ENCODE measurements at places on chromosomes 5 and 9. TPM values are rescaled to one million over a fixed set of nuclear protein-coding genes. Genes with fewer than 3 reads are reported as not detected.

DNA sequence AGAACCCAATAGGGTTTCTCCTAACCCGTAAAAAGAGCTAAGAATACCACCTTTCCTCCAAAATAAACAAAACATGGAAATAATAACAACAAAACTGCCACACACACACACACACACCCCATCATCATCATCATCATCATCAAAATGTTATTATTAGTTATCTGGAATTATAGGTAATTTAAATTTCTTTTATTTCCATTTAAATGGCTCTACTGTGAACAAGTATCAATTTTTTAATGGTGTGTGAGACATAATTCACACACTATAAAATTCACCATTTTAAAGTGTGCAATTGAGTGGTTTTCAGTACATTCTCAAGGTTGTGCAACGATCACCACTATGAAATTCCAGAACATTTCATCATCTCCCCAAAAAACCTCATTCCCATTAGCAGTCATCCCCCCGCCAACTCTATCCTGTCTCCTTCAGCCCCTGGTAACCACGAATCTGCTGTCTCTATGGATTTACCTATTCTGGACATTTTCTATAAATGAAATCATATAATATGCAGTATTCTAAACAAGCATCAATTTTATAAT lies 172.7 kb downstream of the ROR2 start:
- no peaks in the 10 kb centered on the region for H3K36me3 ChIP-seq
- H3K27me3 ChIP-seq, result peaks cover 28% of the 10 kb centered on the region
- H3K27ac ChIP-seq, result no peak overlapping the region
- DNase-seq, result peak; percentile 74
- H3K4me1 ChIP-seq, result peaks cover 4% of the 10 kb centered on the region

DNA sequence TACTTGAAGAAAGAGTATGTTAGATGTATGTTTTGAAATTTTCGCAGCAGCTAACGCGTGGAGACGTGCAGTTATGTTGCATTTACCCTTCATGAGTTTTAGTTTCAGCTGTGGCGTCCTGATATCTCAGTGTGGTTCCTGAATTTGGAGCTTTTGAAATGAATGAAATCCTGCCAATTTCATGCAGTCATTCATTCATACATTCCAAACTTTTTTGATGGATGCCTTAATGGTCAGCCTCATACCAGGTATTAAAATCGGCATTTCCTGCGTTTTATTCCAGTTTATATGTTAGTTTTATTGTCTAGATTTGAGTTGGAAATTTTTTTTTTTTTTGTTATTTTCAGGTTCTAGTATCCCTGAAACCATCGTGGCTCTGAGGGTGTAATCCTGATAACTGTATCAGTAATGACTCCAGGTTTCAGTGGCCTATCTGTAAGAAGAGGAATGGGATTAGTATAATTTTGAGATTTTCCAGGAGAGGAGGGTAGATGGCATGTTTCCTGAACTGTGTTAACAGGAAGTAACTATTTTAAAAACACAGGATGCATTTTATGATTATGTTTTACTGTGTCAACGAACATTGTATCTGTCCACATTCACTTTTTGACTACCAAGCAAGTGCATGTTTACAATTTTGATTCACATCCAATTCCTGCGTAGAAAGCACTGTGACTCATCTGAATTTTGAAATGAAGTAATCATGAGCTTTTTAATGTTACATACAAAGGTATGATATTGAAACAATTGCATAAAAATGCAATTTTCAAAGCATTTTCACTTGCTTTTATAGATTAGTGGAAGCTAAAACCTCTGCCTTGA lies 1.0 kb downstream of the FOCAD start:
- H3K4me1 ChIP-seq, result peaks cover 9% of the 10 kb centered on the region
- peak; percentile 66 for DNase-seq
- no peaks in the 10 kb centered on the region for H3K36me3 ChIP-seq
- peak overlapping the region; percentile 87 for H3K27ac ChIP-seq

Gene NR2F1
- 4.3 TPM for total RNA-seq

GRCh38 chr5:17365811-17366138 lies 132.3 kb upstream of the TAF11L2 start:
- no peaks in the 10 kb centered on the region for H3K27me3 ChIP-seq
- no peaks in the 10 kb centered on the region for H3K36me3 ChIP-seq
- H3K27ac ChIP-seq, result no peak overlapping the region
- peak; percentile 66 for DNase-seq
- no peak overlapping the region for H3K4me3 ChIP-seq

DNA sequence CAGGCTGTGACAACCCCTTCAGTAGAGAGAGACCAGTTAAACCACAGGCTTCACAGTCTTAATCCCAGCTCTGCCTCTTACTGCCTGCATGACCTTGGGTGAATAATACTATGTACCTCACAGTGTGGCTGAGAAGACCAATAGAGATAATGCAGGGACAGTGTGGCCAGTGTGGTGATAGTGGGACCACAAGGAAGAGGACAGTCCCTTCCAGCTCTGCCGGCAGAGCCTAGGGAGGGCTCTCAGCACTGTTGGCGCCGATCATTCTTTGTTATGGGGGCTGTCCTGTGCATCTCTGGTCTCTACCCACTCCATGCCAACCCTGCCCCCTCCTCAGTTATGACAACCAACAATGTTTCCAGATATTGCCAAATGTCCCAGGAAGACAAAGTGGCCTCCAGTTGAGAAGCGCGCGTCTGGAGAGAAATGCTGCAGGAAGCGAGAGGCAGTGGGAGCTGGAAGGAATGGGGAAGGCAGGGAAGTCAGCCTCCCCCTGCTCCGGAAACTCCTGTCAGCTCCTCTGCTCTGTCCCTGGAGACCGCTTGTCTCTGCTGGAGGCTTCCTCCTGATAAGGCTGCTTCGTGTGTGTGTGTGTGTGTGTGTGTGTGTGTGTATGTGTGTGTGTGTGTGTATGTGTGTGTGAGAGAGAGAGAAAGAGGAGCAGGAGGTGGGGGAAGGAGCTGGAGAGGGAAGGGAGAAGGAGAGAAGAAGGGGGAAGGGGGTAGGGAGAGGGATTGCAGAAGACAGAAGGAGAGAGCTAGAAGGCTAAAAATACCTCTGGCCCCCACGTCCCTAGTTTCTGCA lies 31.8 kb upstream of the FABP6 start:
- no peaks in the 10 kb centered on the region for H3K27me3 ChIP-seq
- no peak overlapping the region for H3K4me3 ChIP-seq
- H3K36me3 ChIP-seq, result no peaks in the 10 kb centered on the region
- H3K27ac ChIP-seq, result no peak overlapping the region
- DNase-seq, result no peak
- H3K4me1 ChIP-seq, result peaks cover 20% of the 10 kb centered on the region

DNA sequence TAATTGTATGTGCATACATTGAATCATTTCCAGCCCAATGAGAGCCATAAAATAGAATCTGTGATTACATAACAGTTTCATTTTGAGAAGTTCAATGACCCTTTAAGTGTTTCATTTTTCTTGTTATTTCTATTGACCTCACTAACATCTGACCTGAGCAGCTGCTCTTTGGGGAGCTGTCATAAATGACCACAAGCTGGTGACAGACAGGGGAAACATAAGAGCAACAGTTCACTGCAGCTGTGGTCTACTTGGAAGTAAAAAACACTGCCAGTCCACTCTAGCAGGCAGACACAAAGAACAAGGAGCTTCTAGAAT lies 265.4 kb downstream of the DTWD2 start:
- H3K4me1 ChIP-seq, result no peaks in the 10 kb centered on the region
- no peak overlapping the region for H3K4me3 ChIP-seq
- no peaks in the 10 kb centered on the region for H3K27me3 ChIP-seq

Gene OR1Q1
- total RNA-seq, result not detected

Gene ZNG1C
- 21.1 TPM for total RNA-seq

GRCh38 chr5:146722361-146722779 lies 156.2 kb downstream of the PPP2R2B start:
- peak; percentile 67 for DNase-seq
- no peak overlapping the region for H3K4me3 ChIP-seq
- no peak overlapping the region for H3K27ac ChIP-seq
- no peaks in the 10 kb centered on the region for H3K36me3 ChIP-seq
- peaks cover 13% of the 10 kb centered on the region for H3K4me1 ChIP-seq

GRCh38 chr5:125197321-125197720 lies 450.9 kb upstream of the ZNF608 start:
- H3K36me3 ChIP-seq, result no peaks in the 10 kb centered on the region
- H3K27me3 ChIP-seq, result no peaks in the 10 kb centered on the region
- no peak for DNase-seq
- no peak overlapping the region for H3K4me3 ChIP-seq
- H3K27ac ChIP-seq, result no peak overlapping the region

DNA sequence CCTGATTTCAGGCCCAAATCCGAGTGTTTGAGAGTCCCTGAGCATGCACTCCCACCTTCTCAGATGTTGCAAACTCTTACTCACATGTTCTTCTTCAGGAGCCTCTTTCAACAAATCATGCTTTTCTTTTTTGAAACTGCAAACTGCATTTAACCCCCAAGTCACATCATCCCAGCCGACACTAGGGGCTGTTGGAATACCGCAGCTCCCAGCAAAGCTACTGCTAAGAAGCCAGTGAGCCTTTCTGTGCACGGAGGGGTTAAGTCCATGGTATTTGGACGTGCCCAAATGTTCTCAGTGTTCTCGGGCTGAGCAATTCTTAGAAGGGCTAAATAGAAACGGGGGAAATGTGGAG lies 282.9 kb downstream of the NFIB start:
- H3K4me1 ChIP-seq, result peaks cover 4% of the 10 kb centered on the region
- H3K36me3 ChIP-seq, result no peaks in the 10 kb centered on the region
- DNase-seq, result peak; percentile 56
- H3K4me3 ChIP-seq, result no peak overlapping the region
- H3K27ac ChIP-seq, result no peak overlapping the region
- H3K27me3 ChIP-seq, result peaks cover 6% of the 10 kb centered on the region

- H3K27me3 ChIP-seq, result no peaks in the 10 kb centered on the region
- H3K27ac ChIP-seq, result peak overlapping the region; percentile 66
- no peak overlapping the region for H3K4me3 ChIP-seq
- DNase-seq, result peak; percentile 93
These were observed 42.0 kb downstream of the ACO1 start for GRCh38 chr9:32426278-32426939.

DNA sequence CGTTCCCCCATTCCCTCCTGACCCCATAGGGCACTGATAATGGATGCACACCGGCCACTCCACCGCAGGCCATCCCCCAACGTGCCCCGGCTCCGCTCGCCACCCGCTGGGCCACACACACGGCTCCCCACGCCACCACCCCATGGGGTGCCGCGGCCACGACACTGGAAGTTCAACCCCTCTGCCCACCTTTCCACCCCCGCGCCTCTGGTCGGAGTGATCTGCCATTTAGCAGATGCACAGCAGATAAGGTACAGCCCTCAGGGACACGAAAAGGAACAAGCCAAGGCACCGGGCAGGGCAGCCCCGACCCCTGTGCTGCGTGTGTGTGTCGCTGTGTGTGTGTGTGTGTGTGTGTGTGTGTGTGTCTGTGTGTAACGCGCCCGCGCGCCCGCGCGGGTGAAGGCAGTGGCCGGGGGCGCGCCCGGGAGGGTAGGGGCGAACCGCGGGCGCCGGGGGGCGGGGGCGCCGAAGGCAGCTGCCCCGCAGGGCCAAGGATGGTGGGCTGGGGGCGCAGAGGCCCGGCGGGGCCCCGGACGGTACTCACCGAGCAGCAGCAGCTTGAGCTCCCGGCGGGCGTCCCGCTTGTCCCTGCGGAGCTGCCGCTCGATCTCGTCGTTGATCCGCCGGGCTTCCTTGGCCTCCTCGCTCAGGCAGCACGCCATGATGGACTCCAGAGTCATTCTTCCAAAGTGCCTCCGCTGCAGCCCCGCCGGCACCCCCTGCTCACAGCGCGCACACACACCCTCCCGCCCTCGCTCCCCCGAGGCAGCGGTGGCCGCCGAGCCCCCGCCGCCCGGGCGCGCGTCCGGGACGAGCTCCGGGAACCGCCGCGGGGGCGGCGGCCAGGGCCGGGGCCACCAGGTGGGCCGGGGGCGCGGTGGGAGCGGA lies 813 bp downstream of the GNAQ start:
- DNase-seq, result no peak
- H3K4me1 ChIP-seq, result peaks cover 22% of the 10 kb centered on the region
- peak overlapping the region; percentile 71 for H3K4me3 ChIP-seq
- H3K27me3 ChIP-seq, result no peaks in the 10 kb centered on the region
- H3K36me3 ChIP-seq, result no peaks in the 10 kb centered on the region

- DNase-seq, result peak; percentile 34
- H3K36me3 ChIP-seq, result no peaks in the 10 kb centered on the region
- no peak overlapping the region for H3K4me3 ChIP-seq
- no peak overlapping the region for H3K27ac ChIP-seq
- H3K4me1 ChIP-seq, result no peaks in the 10 kb centered on the region
These were observed 12.2 kb upstream of the CLINT1 start for GRCh38 chr5:157870837-157871834.

DNA sequence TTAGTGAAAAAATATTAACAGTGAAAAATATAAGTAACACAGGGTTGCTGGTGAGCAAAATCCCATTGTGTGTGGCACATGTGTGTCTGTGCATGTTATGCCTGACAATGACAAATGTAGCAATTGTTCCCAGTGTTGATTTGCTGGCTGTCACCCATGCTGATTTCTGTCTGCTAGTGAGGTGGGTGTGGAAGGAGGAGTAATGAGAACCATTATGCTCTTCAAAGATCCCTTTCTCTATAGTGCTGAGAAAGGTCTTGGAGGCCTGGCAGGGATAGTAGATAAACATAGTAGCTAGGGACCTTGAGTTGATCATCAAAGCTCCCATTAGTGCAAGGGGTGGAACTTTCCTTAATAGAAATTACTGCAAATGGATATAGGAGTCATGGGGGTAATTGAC lies 152.5 kb upstream of the CLINT1 start:
- H3K36me3 ChIP-seq, result no peaks in the 10 kb centered on the region
- peaks cover 7% of the 10 kb centered on the region for H3K27me3 ChIP-seq
- no peak overlapping the region for H3K27ac ChIP-seq
- H3K4me3 ChIP-seq, result no peak overlapping the region
- DNase-seq, result no peak
- H3K4me1 ChIP-seq, result no peaks in the 10 kb centered on the region

DNA sequence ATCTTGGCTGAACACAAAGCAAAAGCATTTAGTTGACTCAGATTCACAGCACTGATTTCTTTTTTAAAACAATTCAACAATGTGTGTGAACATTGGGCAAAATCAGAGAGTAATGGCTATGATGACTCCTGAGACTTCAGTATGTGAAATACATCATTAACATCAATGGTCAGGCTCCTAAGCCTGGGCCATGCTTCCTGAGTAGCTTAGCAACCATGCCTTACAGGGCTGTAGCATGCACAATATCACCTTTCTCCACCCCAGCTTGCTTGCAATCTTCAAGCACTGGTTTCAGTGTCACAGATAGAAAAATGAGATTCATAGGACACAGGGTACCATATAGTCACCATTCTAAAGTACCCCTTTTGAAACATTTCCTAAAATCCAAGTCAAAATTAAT lies 41.3 kb downstream of the MACROH2A1 start:
- no peak for DNase-seq
- peaks cover 36% of the 10 kb centered on the region for H3K4me1 ChIP-seq
- H3K36me3 ChIP-seq, result peaks cover 28% of the 10 kb centered on the region

DNA sequence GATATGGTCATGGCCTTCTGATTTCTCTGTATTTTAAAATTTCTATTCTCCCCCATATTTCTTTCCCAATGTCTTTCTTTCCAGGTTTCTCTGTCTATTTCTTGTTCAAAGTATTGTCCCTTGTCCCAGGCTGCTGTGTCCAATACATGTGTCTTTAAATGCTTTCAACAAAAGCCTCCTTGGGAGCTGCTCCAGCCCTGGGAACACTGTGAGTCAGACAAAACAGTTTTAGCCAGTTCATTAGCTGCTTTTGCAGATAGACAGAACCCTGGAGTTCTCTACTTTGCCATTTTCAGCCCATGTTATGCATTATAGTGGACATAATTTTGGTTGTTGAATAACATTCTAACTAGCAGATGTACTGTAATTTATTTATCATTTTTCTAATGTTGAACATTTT lies 20.5 kb upstream of the JAK2 start:
- H3K4me1 ChIP-seq, result no peaks in the 10 kb centered on the region
- DNase-seq, result no peak
- H3K27ac ChIP-seq, result no peak overlapping the region
- H3K36me3 ChIP-seq, result no peaks in the 10 kb centered on the region
- no peak overlapping the region for H3K4me3 ChIP-seq
